ENCODE measurements at places on chromosomes 6 and 20.

DNA sequence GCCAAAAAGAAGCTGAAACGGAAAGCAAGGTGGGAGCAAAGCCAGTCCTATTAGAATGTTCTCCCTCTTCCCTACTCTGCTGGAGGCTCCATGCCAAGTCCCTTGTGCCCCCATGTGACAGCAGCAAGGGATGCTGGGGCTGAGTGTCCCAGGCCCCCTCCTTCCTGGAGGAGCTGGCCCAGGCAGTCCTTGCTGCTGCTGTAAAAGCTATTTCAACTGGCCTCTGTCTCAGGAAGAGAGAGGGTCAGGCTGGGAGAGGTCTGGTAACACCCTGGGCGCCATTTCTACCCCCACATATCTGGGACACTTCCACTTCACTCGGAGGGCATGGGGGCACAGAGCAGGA is 25.0 kb downstream of the TTBK1 start:
- DNase-seq, result peak; percentile 35

DNA sequence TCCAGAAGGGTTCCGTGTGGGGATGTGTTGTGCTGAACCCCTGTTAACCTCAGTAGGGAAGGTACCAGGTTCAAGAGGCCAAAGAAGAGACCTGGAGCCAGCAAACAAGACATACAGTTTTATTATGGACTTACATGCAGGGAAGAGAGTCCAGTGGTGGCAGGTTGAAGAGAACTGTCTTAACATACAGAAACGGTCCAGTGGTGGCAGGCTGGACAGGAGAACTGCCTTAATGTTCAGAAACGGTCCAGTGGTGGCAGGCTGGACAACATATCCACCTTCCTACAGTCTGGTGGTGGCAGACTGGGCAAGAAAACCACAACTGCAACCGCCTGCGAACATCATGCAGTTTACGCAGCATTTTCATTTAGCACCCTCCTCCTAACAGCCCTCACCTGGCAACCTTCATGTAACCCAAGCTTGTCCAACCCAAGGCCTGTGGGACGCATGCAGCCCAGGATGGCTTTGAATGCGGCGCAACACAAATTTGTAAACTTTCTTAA is 75.9 kb downstream of the PHACTR3 start:
- DNase-seq, result no peak

DNA sequence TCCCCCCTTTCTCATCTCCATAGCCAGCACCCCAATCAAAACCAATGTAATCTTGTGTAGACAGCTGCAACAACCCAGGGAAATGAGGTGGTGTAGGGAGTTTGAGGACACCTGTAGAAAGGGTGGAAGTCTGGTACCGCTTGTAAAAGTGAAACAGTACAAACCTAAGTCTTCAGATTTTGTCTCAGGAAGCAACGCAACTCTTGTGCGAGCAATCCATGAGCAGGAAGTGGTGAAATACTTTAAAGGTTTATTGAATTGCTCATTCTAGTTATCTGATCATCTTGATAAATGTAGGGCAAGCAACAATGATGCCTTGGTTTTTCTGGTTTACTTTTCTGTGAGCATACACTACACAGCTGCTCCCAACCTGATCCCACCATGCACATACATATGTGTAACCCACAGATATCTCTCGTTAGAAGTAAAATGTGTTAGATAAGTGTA is 71.1 kb upstream of the THEMIS start:
- DNase-seq, result no peak

- DNase-seq, result no peak
Observed at GRCh38 chr6:153012856-153013255, 10.3 kb upstream of the MTRF1L start.

DNA sequence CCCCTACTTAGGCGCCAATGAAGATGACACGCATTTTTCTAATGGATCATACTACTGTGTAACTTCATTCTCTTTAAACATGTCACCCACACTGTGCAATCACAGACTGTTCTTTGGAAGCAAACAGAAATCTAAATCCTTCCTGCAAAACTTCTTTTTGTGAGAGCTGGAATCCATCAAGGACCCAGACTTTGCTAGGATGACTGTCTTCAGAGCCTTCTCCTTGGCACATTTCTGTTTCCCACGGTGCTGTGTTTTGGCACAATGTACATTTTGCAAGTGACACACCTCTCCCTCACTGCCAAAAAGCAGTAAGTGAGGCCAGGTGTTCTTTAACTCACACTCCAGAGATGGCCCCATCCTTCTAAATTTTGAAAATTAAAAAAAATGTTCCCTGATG is 21.7 kb upstream of the TAGAP start:
- no peak for DNase-seq

- DNase-seq, result no peak
Observed at GRCh38 chr6:39669207-39669972, 55.8 kb downstream of the KIF6 start.

GRCh38 chr6:27545271-27546046 is 72.6 kb upstream of the ZNF184 start:
- DNase-seq, result no peak

- no peak for DNase-seq
Observed at GRCh38 chr6:81772741-81773140, 20.3 kb upstream of the TENT5A start.

GRCh38 chr6:14802514-14803160 is 443.2 kb upstream of the JARID2 start:
- no peak for DNase-seq

GRCh38 chr6:159801935-159802334 is 1.9 kb downstream of the PNLDC1 start:
- DNase-seq, result no peak

DNA sequence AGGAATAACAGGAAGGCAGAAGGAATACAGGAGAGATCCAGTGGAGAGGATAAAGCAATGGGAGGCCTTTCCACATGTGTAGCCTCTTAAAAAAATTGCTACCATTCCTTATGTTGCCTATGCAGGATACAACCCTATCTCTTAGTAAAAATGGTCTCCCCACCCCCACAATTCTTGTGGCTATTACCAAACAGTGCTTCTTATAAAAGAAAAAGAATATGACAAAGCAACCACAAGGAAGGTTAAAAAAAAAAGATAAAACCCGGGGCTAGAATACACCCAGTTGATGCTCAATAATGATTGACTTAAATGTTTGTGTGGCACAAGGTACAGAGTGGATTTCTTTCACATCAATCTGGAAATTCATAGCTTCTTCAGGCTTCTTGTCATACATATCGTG is 250.9 kb downstream of the HIVEP2 start:
- DNase-seq, result no peak

GRCh38 chr6:166052837-166053236 is 114.8 kb downstream of the TBXT start:
- DNase-seq, result no peak

DNA sequence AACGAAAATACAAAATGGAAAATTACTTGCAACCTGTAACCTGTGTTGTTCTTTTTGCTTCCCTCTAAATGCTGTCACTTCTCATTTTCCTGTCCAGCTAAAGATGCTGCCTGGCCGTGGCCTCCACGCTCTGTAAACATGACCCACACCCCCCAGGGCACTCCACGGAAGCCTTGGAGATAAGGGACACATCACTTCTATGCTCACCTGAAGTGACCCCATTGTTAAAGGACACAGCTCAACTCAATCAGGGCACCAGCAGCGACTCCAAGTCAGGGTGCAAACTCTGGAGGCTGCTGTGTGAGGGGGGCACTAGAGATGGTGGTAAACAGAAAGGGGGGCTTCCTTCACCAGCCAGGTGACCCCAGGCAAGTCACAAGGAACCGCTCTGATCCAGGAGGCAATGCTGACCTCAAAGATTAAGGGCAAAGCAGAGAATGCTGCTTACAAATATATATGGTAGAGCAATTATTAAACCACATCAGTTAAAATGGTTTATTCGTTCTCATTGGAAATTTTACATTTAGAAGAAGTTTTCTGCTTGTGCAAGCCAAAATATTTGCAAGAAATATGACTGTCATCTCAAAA is 13.2 kb downstream of the DIDO1 start:
- no peak for DNase-seq

DNA sequence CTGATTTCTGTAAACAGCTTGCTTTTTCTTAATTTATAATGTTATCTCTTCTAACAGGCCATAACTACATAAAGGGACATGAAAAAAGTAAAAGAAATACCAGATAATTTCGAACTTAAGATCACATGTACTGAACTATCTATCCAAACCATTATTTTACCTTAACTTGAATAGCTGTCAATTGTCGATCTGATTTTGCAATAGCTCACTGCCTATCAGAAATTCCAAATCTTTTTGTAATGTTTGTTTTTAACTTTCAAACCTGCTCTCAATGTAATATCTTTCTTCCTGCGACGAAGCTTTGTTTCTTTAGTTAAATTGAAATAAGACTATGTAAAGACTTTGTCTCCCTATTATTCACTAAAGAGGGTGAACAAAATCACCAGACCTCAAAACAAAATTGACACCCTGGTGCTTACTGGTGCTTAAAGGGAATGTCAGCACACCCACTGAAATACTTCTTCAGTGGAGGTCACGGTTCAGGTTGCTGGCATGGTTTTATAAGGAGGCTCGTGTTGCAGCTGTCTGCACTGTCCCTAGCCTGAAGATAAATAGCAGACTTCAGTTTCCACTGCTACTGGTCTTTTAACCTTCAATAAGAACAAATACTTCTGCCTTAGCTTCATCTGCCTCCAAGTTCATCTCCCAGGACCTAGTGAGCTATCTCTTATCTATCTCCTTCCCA is 117.5 kb upstream of the QKI start:
- no peak for DNase-seq

DNA sequence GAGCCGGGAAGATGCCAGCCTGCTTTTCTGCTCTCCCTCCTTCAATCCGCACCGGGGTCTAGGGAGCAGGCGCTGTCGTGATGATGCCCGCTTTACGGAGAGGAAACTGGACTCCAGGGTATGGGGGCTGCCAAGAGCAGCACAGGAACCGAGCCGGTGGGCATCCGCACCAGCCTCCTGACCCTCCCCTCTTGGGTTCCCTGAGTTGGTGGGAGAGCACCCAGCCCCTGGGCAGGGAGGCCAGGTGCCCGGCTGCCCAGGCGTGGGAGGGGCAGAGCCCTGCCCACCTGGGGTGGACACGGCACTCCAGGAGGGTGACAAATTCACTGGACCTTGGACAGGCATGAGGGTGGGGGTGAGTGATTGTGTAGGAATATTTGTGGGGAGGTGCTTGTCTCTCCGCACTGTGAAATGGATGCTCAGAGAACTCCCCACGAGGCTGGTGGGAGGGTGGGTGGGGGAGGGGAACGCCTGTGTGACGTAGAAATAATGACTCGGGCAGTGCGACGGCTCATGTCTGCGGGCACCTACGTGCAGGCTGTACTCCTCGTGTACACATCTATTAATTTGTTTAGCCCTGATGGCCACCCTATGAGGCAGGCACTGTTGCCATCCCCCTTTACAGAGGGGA is 173.4 kb downstream of the BMP7 start:
- DNase-seq, result no peak

GRCh38 chr20:60463798-60464197 is 505.6 kb downstream of the CDH26 start:
- DNase-seq, result no peak

- no peak for DNase-seq
Observed at GRCh38 chr20:62089393-62089792, 23.7 kb upstream of the TAF4 start.

GRCh38 chr6:132314432-132314831 is 86.8 kb downstream of the MOXD1 start:
- no peak for DNase-seq

DNA sequence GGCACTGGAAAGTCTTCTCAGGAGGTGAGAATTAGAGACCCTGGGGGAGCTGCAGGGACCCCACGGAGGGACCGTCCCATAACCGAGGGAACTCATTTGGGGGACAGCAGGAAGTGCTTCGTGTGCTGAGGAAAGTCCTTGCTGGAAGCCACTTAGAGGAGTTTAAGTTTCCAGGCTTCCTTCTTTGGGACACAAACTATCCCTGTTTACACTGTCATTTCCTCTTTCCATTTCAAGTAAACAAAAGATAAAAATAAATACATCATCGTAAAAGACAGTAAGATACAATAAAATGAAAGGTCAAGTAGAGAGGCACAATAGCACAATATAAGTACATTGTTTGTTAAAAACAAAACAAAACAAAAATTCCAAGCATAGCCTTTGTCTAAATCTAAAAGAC is 101.2 kb downstream of the TTLL2 start:
- DNase-seq, result no peak

DNA sequence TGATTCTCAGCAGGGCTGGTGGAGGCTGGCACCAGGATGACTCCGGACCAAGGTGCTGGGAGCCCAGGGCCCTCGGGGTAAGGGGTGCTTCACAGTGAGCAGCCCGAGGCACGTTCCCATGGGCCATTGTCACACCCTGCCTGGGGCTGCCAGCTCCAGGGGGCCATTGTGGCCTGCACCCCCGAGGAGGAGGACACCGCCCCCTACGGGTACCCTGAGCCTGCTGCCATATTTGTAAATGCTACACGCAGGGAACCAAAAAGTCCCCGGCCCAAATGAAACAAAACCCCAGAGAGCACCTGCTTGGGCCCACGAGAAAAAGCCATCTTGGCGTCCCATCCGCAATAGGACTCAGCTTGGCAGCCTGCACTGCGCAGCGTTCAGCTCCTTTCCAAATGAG is 64.7 kb upstream of the GATA5 start:
- DNase-seq, result no peak

GRCh38 chr20:41171736-41172295 is 34.5 kb downstream of the PLCG1 start:
- DNase-seq, result no peak

- no peak for DNase-seq
Observed at GRCh38 chr20:32871627-32872160, 13.0 kb downstream of the EFCAB8 start.

- no peak for DNase-seq
Observed at GRCh38 chr20:12090920-12091319, 173.2 kb downstream of the BTBD3 start.

GRCh38 chr20:61760321-61760720 is 305.4 kb downstream of the TAF4 start:
- no peak for DNase-seq

- no peak for DNase-seq
Observed at GRCh38 chr6:29520232-29520631, 32.5 kb upstream of the MAS1L start.

- no peak for DNase-seq
Observed at GRCh38 chr20:48784273-48784641, 43.5 kb downstream of the PREX1 start.

DNA sequence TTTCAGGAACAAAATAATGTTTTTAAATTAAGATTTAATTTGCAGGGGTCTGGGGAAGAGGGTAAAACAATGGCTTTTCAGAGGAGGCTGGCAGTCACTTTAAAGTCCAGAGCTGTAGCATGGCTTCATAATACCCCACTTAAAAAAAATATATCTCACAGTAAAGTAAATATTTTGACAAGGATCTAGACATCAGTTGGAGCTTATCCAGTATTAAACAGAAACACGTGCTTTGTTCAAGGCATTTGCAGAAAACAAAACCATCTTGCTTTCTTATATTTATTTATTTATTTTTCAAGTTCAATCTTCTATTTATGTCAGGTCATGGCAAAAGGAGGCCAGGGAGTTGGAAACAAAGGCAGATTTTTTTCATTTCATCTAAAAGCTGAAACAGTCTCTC is 53.3 kb upstream of the PRL start:
- no peak for DNase-seq

GRCh38 chr6:23537828-23538227 is 588.2 kb upstream of the NRSN1 start:
- DNase-seq, result no peak
